ENCODE measurements at places on chromosomes 16 and 17. TPM values are rescaled to one million over a fixed set of nuclear protein-coding genes. Genes with fewer than 3 reads are reported as not detected.

ITGB3 gene
- polyA plus RNA-seq: 5.7 TPM

AANAT gene
- 0.10 TPM for polyA plus RNA-seq

KRT10 gene
- 60.6 TPM for polyA plus RNA-seq

GRCh38 chr17:49850772-49851386, 3.0 kb upstream of the TAC4 start:
- no peak for DNase-seq
- no peaks in the 10 kb centered on the region for H3K36me3 ChIP-seq
- peaks cover 2% of the 10 kb centered on the region for H3K4me1 ChIP-seq
- no peaks in the 10 kb centered on the region for H3K27me3 ChIP-seq

- H3K4me1 ChIP-seq: peaks cover 22% of the 10 kb centered on the region
- no peaks in the 10 kb centered on the region for H3K36me3 ChIP-seq
- H3K27me3 ChIP-seq: no peaks in the 10 kb centered on the region
- no peak overlapping the region for H3K4me3 ChIP-seq
- H3K27ac ChIP-seq: peak overlapping the region; percentile 17
Observed at GRCh38 chr17:3959295-3959899, 4.8 kb downstream of the ATP2A3 start.

GRCh38 chr16:76121636-76122035, 155.6 kb upstream of the CNTNAP4 start:
- H3K4me1 ChIP-seq: no peaks in the 10 kb centered on the region
- H3K36me3 ChIP-seq: no peaks in the 10 kb centered on the region
- no peak overlapping the region for H3K27ac ChIP-seq
- no peak for DNase-seq

DNA sequence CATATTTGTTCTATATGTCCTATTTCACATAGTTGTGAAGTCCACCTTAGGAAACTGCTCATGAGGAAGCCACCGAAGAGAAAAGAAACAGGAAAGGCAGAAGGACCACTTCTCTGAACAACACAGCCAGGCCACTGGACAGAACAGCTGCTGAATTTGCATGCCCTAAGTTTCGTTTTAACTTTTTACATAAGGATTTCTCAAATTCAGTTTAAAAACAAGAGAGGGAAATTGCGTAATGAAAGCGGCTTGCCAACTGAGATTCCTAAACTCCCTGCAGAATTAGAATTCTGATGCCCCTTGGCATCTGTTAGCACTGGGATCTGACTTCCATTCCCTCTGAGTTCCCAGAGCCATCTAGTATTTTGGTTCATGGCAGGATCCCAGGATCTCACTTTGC, 5.0 kb upstream of the CCL8 start:
- peak; percentile 79 for DNase-seq
- no peak overlapping the region for H3K4me3 ChIP-seq
- H3K4me1 ChIP-seq: no peaks in the 10 kb centered on the region
- peak overlapping the region; percentile 73 for H3K27ac ChIP-seq
- no peaks in the 10 kb centered on the region for H3K36me3 ChIP-seq

GRCh38 chr16:66274335-66275110, 92.0 kb upstream of the CDH5 start:
- H3K27ac ChIP-seq: no peak overlapping the region
- no peak for DNase-seq
- H3K4me3 ChIP-seq: no peak overlapping the region
- H3K36me3 ChIP-seq: no peaks in the 10 kb centered on the region
- no peaks in the 10 kb centered on the region for H3K27me3 ChIP-seq

GRCh38 chr16:29702269-29702668, 23.3 kb downstream of the QPRT start:
- H3K36me3 ChIP-seq: peaks cover 3% of the 10 kb centered on the region
- DNase-seq: no peak
- H3K4me1 ChIP-seq: no peaks in the 10 kb centered on the region
- H3K27me3 ChIP-seq: no peaks in the 10 kb centered on the region
- no peak overlapping the region for H3K4me3 ChIP-seq
- H3K27ac ChIP-seq: no peak overlapping the region

GRCh38 chr17:58112970-58113631, 29.9 kb downstream of the DYNLL2 start:
- H3K4me3 ChIP-seq: no peak overlapping the region
- H3K36me3 ChIP-seq: no peaks in the 10 kb centered on the region
- no peaks in the 10 kb centered on the region for H3K4me1 ChIP-seq
- no peaks in the 10 kb centered on the region for H3K27me3 ChIP-seq
- DNase-seq: peak; percentile 74
- H3K27ac ChIP-seq: no peak overlapping the region

DNA sequence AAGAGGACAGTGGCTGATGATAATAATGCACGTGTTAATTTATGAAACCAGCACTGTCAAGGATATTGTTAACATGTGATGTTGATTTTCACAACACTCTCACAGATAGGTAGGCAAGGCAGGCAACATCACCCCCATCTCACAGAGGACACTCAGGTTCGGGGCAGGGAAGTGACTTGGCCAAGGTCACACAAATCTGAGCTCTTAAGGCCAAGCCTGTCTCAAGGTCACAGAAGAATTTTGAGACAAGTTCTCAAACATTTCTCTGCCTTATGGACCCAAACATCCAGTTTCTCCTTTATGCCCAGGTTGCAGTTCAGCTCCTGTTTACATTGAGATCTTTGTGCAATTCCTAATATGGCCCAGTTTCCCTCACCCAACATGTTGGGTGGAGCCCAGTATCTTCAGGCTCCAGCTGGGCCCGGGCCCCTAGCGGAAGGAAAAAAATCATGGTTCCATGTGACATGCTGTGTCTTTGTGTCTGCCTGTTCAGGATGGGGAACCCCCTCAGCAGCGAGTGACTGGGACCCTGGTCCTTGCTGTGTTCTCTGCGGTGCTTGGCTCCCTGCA, 1.3 kb downstream of the SLC2A4 start:
- no peak for DNase-seq
- peaks cover 8% of the 10 kb centered on the region for H3K27me3 ChIP-seq
- no peaks in the 10 kb centered on the region for H3K4me1 ChIP-seq
- no peak overlapping the region for H3K4me3 ChIP-seq

DNA sequence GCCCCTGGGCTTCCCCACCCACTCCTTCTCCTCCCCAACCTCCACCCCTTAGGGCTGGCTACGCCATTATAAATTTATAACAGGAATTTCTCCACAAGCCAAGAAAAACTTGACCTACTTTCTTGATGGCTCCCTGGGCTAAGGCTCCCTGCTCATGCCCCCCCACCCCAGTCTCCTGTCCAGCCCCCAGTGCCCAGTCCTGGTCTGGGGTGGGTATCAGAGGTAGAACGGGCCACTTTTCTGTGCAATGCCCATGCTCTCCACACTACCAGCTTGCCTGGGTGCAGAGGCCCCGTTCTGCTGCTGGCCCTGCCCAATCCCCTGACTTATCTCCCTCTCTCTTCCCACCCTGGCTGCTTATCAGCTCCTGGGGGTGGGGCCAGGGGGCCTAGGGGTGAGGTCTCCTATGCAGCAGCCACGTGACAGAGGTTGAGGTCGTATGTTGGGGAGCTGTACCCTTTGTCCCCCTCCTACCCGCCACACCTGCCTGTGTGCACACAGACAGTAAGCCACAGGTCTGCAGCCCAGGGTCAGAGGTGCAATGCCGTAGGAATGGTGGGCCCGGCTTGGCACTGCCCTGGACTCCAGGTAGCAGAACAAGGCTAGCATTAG, 10.1 kb downstream of the THRA start:
- no peaks in the 10 kb centered on the region for H3K27me3 ChIP-seq
- H3K27ac ChIP-seq: peak overlapping the region; percentile 71
- H3K36me3 ChIP-seq: peaks cover 16% of the 10 kb centered on the region
- H3K4me3 ChIP-seq: no peak overlapping the region
- H3K4me1 ChIP-seq: peaks cover 77% of the 10 kb centered on the region
- DNase-seq: peak; percentile 57

DNA sequence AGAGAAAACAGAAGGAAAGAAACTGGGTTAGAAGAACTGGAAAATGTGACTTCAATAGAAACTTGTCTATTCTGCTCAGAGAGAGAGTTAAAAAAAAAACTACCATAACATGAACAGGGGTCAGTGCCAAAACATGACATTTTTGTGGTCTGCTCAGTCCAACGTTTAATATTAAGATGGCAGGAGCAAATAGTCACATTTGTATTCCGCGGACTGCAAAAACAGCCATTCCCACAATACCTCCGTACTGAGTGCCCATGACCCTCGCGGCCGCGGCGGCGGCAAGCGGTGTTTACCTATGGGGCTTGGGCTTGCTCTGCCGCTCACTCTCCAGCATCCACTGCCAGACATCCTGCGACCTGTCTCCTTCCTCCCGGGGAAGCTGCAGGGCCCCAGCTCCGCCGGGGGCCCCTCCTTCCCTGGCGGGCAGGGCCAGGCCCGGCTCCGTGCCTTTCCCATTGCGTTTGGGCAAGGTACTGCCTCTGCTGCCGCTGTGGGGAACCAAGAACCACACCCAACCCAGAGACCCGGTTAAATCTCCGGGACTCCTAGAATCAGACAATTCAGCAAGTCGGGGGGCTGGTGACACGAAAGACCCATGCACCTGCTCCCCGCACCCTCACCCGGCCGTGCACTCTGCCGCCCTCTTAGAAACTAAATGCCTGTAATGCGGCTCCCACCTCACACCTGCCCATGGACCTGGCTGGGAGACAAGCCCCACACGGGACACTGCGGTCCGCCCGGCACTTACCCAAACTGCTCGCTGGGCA, 24.7 kb downstream of the AXIN2 start:
- peaks cover 63% of the 10 kb centered on the region for H3K36me3 ChIP-seq
- H3K4me3 ChIP-seq: no peak overlapping the region
- no peaks in the 10 kb centered on the region for H3K27me3 ChIP-seq
- no peak overlapping the region for H3K27ac ChIP-seq
- peaks cover 39% of the 10 kb centered on the region for H3K4me1 ChIP-seq

DNA sequence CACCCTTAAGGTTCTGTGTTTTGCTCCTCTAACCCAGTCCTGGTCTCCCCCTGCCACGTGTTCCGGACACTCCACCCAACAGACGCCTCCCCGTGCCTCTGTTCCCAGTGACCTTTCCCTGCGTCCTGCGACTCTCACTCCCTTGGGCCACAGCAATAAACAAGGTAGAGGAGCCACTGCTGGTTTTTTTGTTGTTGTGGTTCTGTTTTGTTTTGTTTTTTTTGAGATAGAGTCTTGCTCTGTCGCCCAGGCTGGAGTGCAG, 3.7 kb upstream of the NPW start:
- peaks cover 2% of the 10 kb centered on the region for H3K27me3 ChIP-seq
- no peak overlapping the region for H3K27ac ChIP-seq
- no peak for DNase-seq
- no peaks in the 10 kb centered on the region for H3K36me3 ChIP-seq
- H3K4me3 ChIP-seq: no peak overlapping the region

GRCh38 chr17:57779706-57780105, 34.6 kb upstream of the CCDC182 start:
- no peaks in the 10 kb centered on the region for H3K36me3 ChIP-seq
- peaks cover 14% of the 10 kb centered on the region for H3K4me1 ChIP-seq
- H3K27me3 ChIP-seq: no peaks in the 10 kb centered on the region
- H3K4me3 ChIP-seq: no peak overlapping the region
- DNase-seq: no peak

DNA sequence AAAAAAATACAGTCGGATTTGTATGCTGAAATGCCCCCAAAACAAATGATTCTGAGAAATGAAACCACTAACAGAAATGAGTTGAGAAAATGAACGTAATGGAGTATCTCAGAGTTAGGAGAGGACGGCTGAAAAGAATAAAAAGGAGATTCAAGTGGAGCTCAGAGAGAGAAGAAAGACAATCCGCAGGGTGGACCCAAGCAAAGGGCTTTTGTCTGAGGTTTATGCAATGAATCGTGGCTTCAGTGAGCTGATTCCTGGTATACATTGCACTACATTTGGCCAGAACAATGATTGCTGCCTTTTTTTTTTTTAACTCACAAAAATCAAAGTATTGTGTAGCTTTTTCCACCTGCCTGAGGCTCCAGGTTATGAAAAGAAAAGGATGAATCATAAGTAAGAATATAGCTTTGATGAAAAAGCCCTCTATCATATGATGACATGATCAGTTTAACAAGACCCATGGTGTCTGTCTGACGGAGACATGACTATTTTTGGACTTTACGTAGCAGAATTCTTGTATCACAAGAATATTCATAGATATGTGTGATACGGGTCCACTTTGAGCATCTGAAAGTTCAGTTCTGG, 4.4 kb upstream of the MED9 start:
- no peaks in the 10 kb centered on the region for H3K27me3 ChIP-seq
- peaks cover 4% of the 10 kb centered on the region for H3K36me3 ChIP-seq
- DNase-seq: no peak
- H3K27ac ChIP-seq: no peak overlapping the region
- H3K4me1 ChIP-seq: peaks cover 5% of the 10 kb centered on the region
- H3K4me3 ChIP-seq: no peak overlapping the region

DNA sequence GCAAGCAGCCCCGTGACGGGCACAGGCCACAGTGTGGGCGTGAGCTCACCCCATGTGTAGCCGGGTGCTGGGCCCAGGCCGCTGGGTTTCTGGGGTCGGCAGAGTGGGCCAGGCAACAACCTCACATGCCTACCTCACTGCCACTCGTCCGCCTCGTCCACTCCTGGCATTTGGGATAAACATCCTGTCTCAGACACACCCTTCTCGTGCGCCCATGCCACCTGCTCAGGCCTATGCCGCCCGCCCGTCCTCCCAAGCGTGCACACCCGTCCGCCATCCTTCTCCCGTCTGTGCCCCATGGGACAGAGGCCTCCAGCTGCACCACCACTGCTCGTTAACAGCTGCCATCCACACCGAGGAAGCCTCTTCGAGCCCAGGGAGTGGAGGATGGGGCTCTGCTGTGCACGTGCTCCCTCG, 64.3 kb downstream of the KLHDC4 start:
- no peak for DNase-seq
- H3K36me3 ChIP-seq: no peaks in the 10 kb centered on the region
- H3K27me3 ChIP-seq: no peaks in the 10 kb centered on the region
- no peak overlapping the region for H3K27ac ChIP-seq
- no peaks in the 10 kb centered on the region for H3K4me1 ChIP-seq

DNA sequence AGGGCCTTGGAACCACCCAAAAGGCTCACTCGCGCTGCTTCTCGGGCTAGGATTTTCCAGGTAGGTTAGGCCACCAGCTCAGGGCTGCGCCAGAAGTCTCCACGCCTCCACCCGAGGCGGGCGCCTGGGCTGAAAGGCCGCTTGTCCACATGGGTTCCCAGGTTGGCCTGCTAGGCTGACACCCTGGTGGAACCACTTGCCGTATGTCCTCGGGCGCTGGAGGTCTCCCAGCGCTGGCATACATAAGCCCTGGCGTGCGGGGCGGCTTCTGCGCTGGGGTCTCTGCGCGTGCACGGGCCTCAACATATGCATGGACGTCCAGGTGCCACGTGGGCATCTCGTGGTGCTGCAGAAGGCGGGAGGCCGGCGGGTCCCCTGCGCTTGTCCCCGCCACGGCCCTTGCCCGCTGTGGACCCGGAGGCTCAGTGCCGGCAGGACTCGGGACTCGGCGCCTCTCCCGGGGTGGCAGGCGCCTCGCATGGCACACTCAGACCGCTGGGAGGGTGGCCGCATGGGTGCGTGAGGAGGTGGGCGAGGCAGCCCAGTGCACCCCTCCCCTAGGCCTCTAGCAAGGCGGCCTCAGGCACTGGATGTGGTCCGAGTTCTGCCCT, 47.2 kb upstream of the ZNF629 start:
- H3K27ac ChIP-seq: no peak overlapping the region
- H3K36me3 ChIP-seq: peaks cover 10% of the 10 kb centered on the region
- no peak for DNase-seq
- H3K4me3 ChIP-seq: no peak overlapping the region
- no peaks in the 10 kb centered on the region for H3K4me1 ChIP-seq

Data from lung (tissue), 17 donors.